Stimulated activated CD4-positive, alpha-beta T cell treated with anti-CD3 and anti-CD28 coated beads, Interleukin-1b, Interleukin-23, amount 100 ng/mL, for 1 hour (primary cell): ENCODE measurements at places on chromosomes 12 and 14.

DNA sequence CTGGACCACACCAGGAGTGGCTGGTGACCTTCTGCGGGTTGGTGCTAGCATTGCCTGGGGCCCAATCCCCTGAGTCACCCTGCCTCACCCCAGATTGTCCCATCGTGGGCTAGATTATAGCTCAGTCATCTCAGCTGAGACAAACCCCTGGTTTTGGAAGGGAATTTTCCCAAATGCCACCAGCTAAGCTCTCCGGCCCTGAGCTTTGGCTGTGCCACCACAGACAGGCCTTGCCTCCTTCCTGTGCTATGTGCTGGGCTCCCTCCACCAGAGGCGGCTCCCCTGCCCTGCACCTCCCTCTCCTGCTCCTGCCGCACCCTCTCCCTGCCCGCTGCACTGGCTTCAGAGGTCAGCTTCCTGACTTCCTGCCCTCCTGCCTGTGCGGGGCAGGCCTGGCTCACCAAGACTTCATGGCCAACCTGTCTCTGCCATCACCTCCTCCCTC is 196.3 kb downstream of the TSPAN9 start:
- no peak for DNase-seq

DNA sequence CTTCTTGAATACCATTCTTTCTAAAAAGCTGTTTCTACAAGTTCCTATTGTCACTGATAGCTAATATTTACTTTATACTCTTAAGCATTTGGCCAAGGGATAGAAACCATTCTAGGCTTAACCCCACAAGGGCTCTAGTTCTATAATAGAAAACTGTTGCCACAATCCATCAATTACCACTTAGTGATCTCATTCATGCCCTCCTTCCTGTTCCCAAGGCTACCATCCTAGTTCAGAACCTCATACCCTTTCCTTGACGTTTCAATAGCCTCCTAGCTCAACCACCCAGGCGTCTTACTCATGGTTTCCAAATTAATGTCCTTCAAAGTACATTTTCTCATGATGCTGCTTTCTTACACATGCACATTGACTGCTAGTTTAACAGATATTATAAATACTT is 493.5 kb downstream of the NAV3 start:
- DNase-seq: no peak

DNA sequence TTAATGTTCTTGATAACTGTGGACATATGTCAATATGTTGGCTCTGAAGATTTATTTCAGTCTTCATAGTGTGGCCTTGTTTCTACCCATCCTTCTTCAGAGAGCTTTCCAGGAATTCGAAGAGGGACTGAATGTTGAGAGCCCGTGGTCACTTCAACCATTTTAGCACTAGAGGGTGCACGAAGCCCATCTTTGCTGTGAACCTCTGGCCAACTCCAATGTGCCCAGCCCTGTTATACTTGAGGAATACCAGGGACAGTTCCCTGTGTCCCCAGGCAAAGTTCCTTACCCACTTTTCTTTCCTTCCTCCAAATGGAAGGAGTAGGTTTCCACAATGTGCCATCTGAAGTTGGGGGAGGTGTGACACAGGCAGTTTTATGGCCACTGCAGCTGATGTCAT is 603.5 kb downstream of the RPL10L start:
- DNase-seq: no peak

DNA sequence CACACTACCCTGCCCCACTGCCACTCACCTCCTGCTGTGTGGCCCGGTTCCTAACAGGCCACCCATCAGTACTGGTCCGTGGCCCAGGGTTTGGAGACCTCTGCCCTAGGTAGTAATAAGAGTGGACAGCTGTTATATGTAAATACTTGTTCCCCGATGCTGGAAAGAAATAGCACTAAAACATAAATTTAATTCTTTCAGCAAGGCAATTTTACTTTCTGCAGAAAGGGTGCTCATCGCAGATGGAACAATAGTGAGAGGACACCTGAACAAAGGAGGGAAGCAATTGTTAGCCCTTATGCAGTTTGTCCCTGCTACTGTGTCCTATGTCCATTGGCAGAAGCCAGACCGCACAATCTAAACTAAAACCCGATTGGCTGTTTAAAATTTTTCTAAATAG is 5.9 kb upstream of the CYP46A1 start:
- DNase-seq: no peak

- no peak for DNase-seq
These were observed 230.5 kb upstream of the KITLG start for GRCh38 chr12:88810806-88811205.

GRCh38 chr14:31965071-31965734 is 111.9 kb upstream of the ARHGAP5 start:
- DNase-seq: no peak

DNA sequence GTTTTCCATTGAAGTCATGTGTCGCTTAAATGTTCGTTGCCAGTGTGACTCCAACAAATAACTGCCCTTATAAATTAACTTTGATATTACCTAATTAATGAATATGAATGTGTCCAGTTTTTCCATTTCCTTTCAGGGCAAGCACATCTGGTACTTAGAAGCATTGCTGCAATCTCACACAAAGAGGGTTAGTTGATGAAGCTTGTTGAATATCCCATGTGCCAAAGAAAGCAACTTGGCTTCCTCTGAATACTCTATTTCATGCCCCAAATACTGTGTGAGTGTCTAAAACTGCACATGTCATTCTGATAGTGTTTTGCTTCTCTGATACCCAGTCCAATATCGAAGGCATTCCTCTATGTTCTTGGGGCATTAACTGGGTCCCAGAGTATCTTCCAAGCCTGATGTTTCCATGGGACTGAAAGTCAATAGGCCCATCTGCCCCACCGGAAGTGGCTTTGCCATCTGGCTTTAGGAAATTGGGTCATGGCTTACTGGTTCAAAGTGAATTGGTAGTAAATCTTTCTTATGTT is 75.8 kb upstream of the CNTN1 start:
- DNase-seq: no peak

- DNase-seq: no peak
These were observed 10.5 kb upstream of the PPP1R1A start for GRCh38 chr12:54598970-54599369.

- no peak for DNase-seq
These were observed 56.1 kb upstream of the EIF5 start for GRCh38 chr14:103277931-103278330.

DNA sequence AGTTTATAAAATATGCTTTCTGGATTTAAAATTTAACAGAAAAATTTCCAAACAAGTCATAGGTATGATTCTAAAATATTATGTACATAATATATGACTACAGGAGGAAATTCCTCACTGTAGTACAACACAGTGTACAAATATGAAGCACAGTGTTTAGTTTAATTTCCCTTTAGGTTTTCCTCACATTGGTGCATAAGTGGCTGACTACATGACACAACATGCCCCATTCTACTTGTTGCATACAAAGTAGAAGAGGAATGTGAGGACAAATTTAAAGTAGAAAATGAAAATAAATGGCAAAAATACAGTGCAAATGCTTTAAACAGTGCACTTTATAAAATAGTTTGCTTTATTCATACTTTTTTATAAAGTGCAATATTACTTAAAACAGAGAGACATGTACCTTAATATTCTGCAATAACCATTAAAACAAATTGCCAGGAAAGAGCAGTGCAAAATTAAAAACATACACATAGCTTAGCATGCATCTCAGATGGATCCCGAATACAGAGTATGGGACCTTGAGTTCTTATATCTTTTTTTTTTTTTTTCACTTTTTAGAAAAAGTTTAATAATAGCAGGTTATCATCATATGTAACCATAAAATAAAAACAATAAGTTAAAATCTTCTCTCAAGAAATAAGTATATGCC is 54.8 kb upstream of the TTC7B start:
- DNase-seq: no peak

DNA sequence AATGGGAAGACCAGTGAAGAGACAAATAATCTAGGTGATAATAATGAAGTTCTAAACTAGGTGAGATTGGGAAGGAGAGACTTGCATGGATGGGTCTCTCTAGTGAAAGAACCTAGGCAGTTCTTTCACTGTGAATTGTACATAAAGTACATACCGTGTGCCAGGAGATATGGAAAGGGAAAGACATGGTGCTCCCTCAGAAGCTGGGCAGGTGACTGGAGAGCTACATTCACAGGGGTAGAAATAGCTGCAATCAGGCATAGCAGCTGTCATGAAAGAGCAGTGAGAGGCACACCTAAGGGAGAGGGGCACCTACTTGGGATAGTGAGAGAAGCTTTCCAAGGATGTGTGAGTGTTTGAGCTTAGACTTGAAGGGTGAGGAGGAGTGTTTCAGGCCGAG is 9.3 kb downstream of the STK38L start:
- no peak for DNase-seq

DNA sequence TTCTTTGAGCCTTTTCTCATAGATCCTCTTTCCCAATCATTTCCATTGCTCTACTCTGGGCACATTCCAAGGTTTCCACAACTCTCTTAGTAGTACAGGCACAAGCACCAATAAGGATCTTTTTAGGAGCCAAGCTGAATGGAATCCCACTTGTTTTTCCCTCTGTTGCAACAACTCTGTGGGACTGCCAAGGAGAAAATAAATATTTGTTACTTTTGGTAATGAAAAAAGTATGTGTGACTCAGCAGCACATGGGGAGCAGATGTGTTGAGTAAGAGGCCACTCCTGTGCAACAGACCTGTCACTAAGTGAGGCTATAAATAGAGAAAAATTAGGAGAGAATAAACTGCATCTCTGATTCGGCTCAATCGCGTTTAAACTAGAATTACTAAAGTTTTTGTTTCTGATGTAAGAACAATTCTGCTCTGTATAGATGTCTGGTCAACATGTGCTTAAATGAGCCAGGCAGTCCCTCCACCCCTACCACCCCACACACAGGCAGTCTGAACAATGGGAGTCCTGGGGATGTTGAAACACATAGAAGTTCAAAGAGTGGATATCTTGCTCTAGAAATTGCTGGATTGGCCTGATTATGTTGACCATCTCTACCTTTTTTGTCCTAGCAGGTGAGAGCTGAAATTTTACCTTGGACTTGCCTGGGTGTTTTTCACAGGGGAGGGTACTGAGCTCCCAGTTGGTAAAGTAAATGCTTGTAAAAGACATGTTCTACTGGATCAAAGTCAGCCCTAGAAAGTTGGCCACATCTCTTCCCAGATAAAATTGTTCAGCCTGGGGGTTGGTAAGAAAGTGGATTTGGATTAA is 244.3 kb upstream of the NOVA1 start:
- DNase-seq: no peak

- DNase-seq: no peak
These were observed 2.4 kb downstream of the NCOR2 start for GRCh38 chr12:124564971-124565491.

GRCh38 chr12:54958048-54958658 is 26.4 kb downstream of the TESPA1 start:
- no peak for DNase-seq

DNA sequence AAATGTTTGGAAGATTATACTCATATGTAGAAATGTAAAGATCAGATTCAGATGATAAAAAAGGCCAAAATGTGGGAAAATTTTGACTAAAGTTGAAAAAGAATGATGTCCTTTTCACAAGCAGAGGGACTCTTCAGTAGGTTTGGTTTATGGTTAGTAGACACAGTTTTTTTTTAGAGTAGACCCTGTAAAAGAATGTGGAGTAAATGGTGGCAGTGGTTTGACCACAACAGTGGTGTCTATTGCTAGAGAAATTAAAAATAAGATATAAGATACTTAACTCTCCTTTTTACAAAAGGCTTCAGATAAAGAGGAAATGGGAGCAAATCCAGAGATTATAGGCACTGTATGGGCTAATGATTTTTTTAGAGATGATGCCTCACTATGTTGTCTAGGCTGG is 21.8 kb downstream of the RAP1B start:
- DNase-seq: no peak

GRCh38 chr12:52041695-52042123 is 9.5 kb upstream of the NR4A1 start:
- DNase-seq: no peak

DNA sequence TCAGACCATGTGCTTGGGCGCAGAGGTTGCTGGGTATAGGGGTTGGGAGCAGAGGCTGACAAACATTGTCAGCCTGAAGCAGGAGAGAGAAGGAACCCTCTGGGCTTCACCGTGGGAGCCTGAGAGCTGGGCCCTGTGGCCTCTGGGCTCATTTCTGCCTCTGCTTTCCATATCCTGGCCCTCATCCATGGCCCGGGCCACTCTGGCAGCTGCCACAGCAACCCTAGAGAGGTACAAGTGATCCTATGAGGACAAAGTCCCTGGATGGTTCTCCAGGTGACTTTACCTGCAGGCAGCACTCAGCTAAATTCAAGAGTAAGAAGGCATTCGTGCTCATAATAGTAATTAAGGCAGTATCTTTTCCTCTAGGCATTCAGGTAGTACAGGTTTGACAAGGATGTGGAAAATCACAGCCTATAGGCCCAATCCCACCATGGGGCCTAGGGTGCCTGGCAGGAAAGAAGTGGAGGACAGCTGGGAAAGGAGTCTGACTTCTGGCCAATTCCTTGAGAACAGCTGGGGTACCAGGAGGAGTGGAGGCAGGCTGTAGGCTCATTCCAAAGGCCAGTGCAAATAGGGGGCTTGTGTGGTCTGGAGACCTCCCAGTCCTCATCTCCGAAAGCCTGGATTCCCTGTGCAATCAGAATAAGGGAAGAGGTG is 3.6 kb upstream of the TTC7B start:
- no peak for DNase-seq

- no peak for DNase-seq
These were observed 67.8 kb upstream of the NAP1L1 start for GRCh38 chr12:76152181-76152807.

DNA sequence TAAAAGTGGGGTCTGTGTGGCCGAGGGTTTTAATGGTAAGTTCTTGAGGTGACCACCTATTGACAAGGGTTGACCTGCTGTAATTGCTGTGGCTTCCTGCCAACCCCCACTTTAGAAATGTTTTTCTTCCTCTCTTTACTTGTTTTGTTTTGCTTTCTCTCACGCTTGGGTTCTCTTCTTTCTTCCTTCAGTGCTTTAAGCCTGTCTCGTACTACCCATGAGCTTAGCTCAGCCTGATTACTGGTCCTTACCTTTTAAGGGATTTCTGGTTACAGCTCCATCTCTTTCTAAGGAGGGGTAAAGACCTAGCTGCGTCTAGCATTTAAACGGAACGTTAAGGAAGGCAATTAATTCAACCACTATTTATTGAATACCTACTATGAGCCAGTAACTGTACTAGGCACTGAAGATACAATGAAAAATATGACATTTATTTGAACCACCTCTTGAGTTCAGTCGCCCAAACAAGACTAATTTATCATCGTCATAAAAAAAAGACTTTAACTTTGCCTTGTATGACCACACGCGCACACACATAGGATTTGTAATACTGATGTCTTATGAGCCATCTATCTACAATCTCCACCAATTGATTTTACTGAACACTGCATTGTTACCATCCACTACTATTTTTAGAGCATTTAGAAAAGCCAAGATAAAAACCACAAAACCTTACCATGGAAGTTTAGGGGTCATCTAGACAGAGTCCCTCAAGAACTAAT is 888 bp upstream of the PPP1R12A start:
- DNase-seq: no peak
